Vein endothelial cell (primary cell): ENCODE measurements at places on chromosomes 1 and 21. TPM values are rescaled to one million over a fixed set of nuclear protein-coding genes. Genes with fewer than 3 reads are reported as not detected.

Gene USP24
- 40.8 and 46.8 TPM in 2 replicates for total RNA-seq

Gene KRTAP21-2
- not detected in 2 replicates for total RNA-seq

Gene SIPA1L2
- total RNA-seq: 12.7 and 19.9 TPM in 2 replicates

Gene EFNA3
- total RNA-seq: 1.6 and 3.6 TPM in 2 replicates

Gene ZYG11A
- total RNA-seq: 1.4 and 2.3 TPM in 2 replicates
